GF-D8 (cell line): ENCODE measurements at places on chromosomes 2 and 18.

GRCh38 chr2:78029392-78029995, 507.3 kb upstream of the LRRTM4 start:
- no peak for DNase-seq

DNA sequence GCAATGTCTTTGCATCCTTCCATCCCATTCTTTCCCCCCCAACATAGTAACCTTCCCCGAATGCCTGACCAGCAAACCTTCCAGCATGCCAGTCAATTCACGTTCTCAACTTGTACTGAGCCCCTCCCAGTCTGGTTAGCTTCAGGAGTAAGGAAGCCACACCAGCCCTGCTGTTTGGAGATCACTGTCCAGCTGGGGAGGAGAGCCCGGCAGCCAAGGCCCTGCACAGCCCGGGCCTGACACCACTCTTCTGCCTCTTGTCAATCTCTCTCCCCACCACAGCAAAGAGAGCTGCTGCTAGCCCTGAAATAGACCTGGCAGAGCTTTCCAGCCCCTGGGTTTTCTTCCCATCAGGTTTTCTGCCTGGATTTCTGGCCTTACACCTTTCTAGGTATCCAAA, 185.8 kb upstream of the ID2 start:
- DNase-seq = no peak

GRCh38 chr2:232018181-232018580, 56.7 kb downstream of the DIS3L2 start:
- DNase-seq = no peak

DNA sequence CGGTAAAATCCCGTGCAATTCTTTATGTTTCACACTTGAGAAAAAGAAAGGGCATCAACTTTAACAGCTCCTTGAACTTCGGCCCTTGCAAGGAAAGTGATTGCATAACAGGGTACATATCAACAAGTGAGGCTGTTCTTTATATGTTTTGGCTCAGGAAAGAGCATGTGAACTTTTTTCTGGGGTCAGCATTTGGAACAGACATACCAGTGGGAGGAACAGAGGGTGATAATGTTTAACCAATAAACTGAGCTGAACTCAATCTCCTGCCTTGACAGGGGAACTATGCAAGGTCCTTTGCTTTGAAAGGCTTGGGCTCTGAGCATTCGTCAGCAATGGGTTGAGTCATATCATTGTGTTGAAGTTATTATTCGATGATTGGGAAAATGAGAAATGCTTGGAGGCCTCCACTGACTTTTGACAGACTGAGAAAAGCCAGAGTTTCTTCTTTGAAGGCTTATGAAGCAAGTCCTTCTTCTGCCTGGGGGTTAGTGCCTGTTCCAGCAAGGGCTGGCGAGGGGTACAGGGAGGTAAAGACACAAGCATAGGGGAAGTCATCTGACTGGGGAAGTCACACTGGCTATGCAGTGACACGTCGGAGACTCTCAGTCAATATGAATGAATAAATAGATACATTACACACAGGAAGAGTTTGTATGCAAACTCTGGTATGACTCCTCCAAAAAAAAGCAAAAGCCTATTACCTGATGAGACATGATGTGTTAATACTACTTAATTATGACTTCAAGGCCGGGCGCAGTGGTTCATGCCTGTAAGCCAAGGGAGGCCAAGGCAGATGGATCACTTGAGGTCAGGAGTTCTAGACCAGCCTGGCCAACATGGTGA, 57.2 kb downstream of the CYB5A start:
- DNase-seq = no peak

- DNase-seq = no peak
Measured at GRCh38 chr18:3093624-3094337, 80.8 kb upstream of the LPIN2 start.

GRCh38 chr2:8889978-8890377, 52.6 kb upstream of the KIDINS220 start:
- no peak for DNase-seq

DNA sequence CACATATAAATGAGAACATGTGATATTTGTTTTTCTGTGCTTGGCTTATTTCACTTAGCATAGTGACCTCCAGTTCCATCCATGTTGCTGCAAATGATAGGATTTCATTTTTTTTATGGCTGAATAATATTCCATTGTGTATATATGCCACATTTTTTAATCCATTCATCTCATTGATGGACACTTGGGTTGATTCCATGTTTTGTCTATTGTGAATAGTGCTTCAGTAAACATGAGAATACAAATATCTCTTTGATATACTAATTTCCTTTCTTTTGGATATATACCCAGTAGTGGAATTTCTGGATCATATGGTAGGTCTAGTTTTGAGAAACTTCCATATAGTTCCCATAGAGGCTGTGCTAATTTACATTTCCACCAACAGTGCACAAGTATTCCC, 3.7 kb upstream of the NEMP2 start:
- no peak for DNase-seq

DNA sequence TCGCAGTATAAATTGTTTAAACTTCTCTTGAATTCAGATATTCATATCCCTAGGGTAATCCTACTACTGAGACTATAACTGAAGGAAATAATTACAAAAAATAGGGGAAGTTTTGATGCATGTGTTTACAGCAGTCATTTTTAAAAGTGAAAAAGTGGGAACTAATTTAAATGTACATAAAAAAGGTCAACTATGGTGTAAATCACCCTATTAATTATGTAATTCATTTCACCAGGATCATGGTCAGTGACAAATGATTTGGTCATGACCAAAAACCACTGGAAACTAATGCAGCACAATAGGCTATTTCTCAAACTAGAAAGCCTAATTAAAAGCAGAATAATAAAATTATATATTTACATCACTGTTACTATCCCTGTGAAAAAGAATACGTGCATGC, 5.0 kb upstream of the CNGA3 start:
- DNase-seq = no peak

- DNase-seq = no peak
Measured at GRCh38 chr18:66560094-66560493, 43.8 kb downstream of the CDH19 start.

- no peak for DNase-seq
Measured at GRCh38 chr2:133303150-133303549, 265.1 kb downstream of the NCKAP5 start.

GRCh38 chr2:127324635-127325034, 30.7 kb upstream of the ERCC3 start:
- no peak for DNase-seq
